ENCODE measurements at places on chromosomes 12 and 14.

- no peak for DNase-seq
These were observed 83.1 kb downstream of the KICS2 start for GRCh38 chr12:64139021-64139420.

DNA sequence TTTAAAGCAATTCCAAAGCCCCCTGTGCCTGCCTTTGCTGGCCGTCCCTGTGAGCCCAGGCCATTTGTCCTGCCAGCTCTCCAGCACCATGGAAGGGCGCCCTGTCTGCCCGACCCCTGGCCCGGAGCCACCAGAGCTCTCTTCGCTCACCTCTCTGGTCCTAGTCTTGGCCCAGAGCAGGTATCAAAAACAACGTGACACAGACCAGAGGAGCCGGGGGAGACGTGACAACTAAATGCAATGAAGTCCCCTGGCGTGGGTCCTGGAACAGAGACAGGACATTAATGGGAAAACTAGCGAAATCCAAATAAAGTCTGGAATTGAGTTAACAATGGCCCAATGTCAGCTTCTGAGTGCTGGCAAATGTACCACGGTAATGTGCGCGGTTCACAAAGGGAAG lies 83.2 kb upstream of the DIO3 start:
- no peak for DNase-seq

- no peak for DNase-seq
These were observed 90.7 kb downstream of the OTOGL start for GRCh38 chr12:80190001-80190400.

GRCh38 chr12:23113781-23114180 lies 488.8 kb downstream of the ETNK1 start:
- no peak for DNase-seq

DNA sequence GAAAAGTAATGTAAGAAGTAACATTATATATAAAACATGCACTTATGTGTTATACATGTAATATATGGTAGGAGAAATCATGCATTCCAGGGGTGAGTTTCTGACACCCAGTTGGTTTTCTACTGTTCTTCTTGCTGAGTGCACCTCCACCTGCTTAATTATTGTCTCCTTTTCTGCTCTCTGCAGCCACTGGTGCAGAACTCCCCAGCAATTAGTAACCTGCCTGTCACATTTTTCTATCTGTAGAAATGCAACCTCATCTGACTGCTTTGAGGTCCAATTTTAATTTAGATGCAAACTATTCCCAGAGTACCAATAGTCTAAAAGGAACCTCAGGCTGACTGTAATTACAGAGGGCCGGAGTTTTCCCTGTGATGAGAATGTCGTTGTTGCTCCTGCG lies 842.1 kb downstream of the AACS start:
- DNase-seq: no peak

DNA sequence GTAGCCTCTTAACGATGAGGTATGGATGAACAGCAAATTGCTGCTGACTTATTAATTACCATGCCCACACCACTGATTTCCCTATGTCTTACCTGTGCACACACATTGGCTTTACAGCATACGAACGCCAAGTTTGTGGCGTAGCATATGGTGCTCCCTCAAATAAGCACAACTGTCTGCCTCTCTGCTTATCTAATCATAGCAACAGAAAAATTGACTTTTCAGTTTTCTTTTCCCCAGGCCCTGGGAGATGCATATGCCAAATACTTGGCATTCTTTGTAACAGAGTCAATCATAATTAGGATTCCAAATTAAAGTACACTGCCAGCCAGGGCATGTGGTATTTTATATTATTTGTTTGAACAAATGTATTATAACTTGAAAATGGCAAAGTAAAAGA lies 625.5 kb downstream of the DIO2 start:
- peak; percentile 88 for DNase-seq

DNA sequence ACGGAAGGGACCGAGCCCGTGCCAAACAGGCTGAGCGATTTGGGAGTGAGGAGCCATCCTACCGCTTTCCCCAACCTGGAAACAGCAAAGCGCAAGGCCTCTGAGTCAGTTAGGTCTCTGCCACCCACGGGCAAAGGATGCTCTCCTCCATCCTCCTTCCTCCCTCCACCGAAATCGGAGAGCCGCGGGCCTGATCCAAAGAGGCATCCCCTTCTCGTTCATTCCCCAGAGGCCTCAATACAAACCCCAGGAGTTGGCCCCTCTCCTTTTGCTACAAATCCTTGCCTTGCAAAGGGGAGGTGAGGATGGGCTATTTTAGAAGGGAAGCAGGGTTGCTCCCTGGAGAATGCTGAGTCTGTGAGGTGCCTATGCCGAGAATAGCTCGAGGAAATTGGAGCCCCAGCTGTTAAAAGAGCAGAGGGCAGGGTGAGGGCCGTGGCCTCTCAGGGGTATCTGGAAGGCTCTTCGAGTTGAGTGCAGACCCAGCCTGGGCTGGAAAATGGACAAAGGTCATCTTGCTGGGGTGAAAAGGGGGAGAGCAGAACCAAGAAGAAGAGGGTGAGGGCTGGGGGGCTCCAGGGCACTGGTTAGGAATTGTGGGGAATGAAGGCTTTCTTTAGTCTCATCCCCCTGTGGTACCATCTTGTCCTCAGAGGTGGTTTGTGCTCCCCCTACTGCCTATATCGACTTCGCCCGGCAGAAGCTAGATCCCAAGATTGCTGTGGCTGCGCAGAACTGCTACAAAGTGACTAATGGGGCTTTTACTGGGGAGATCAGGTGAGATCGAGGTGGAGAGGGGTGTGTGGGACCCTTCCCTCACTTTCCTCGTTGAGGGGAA lies 1.1 kb downstream of the TPI1 start:
- DNase-seq: no peak

DNA sequence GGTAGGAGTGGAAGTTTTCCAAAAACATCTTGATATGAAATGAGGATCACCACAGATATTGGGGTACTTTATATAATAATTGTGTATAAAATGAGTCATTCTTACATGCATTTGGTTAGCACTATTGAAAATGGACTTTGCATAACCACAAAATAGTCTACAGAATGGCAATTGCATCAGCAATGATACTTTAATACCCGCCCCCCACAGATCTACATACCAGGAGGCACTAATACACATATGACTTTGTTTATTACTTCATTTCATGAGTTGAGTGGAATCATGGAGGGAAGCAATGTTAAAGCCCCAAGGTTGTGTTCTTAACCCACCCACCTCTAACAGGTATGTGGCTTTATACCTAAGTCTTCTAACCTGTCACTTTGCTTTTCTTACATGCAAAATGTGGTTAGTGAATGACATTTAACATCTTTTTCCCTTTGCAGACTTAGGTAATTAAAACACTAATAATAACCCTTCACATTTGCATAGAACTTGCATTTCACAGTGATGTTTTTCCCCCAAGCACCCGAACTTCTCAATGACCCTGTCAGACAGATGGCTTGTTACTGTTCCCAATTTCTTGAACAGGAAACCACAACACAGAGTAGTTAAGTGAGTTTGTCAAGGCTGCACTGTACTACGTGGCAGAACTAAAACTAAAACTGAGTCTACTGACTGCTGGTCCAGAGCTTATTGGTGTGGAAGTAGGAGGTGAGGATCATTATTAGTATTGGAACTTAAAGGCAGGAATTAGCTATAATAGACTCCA lies 101.9 kb downstream of the NPAS3 start:
- no peak for DNase-seq

- DNase-seq: peak; percentile 24
These were observed 4.5 kb upstream of the GOLGA5 start for GRCh38 chr14:92789457-92790089.

- DNase-seq: no peak
These were observed 756.6 kb downstream of the NOVA1 start for GRCh38 chr14:25841226-25841625.

DNA sequence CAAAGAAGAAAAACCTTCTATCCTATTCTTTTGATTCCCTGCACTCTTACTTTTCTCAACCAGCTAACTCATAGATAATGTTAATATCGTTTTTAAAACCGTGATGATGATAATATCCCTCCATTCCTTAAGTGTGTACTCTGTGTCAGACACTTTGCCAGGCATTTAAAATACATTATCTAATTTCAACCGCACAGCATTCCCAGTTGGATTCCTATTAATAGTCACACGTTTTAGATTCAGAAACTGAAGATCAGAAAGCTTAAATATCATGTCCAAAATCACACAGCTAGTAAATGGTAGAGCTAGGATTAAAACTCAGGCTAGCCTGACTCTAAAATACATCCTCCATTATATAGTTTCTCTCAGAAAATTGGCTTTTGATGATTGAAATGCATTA lies 366.0 kb downstream of the NELL2 start:
- DNase-seq: no peak

GRCh38 chr12:88431246-88431645 lies 149.0 kb downstream of the KITLG start:
- no peak for DNase-seq

- peak; percentile 96 for DNase-seq
These were observed 76.0 kb upstream of the ACTN1 start for GRCh38 chr14:69055125-69055524.
